Breast epithelium (tissue), 4 donors: ENCODE measurements at places on chromosomes 1 and 21. TPM values are rescaled to one million over a fixed set of nuclear protein-coding genes. Genes with fewer than 3 reads are reported as not detected.

PAX7 gene
- not detected for total RNA-seq

- no peak for DNase-seq
- no peak overlapping the region for H3K27ac ChIP-seq
- no peaks in the 10 kb centered on the region for H3K36me3 ChIP-seq
- H3K4me1 ChIP-seq = no peaks in the 10 kb centered on the region
- H3K27me3 ChIP-seq = no peaks in the 10 kb centered on the region
Measured at GRCh38 chr1:179550746-179551682, 24.7 kb downstream of the NPHS2 start.

DNA sequence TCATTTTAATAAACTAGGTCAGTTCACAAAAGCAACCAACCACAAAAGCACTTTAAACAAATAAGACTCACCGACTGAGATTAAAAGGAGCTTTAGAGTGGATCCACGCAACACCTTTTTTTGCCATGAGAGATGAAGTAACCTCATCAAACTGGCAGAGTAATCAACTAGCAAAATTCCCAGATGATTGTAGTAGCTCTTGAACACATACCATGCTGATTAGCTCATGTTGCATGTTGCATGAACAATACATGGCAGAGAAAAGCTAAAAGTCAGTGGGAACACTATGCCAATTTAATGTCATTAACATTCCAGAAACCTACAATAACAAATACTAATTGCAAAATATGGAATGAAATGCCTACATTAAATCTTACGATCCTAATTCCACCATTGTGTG is 4.1 kb downstream of the WARS2 start:
- peaks cover 4% of the 10 kb centered on the region for H3K4me1 ChIP-seq
- no peaks in the 10 kb centered on the region for H3K27me3 ChIP-seq
- no peaks in the 10 kb centered on the region for H3K36me3 ChIP-seq

GRCh38 chr21:43975469-43976098 is 36.5 kb upstream of the TRAPPC10 start:
- no peaks in the 10 kb centered on the region for H3K36me3 ChIP-seq
- no peaks in the 10 kb centered on the region for H3K4me1 ChIP-seq
- H3K27me3 ChIP-seq = no peaks in the 10 kb centered on the region
- H3K4me3 ChIP-seq = no peak overlapping the region

RGS1 gene
- 210 TPM for total RNA-seq

GADD45A gene
- 68.2 TPM for total RNA-seq

- no peaks in the 10 kb centered on the region for H3K27me3 ChIP-seq
- no peak for DNase-seq
- H3K4me3 ChIP-seq = no peak overlapping the region
- no peak overlapping the region for H3K27ac ChIP-seq
Measured at GRCh38 chr1:50658459-50659076, 235.3 kb upstream of the DMRTA2 start.

CZIB gene
- total RNA-seq = 69.8 TPM

CHRM3 gene
- total RNA-seq = 4.6 TPM

GRCh38 chr1:21175324-21175669 is 1.4 kb downstream of the EIF4G3 start:
- H3K27me3 ChIP-seq = no peaks in the 10 kb centered on the region
- H3K36me3 ChIP-seq = no peaks in the 10 kb centered on the region
- DNase-seq = no peak

LYPD8 gene
- 1.6 TPM for total RNA-seq

- H3K36me3 ChIP-seq = no peaks in the 10 kb centered on the region
- H3K27ac ChIP-seq = no peak overlapping the region
- peaks cover 10% of the 10 kb centered on the region for H3K27me3 ChIP-seq
- no peak for DNase-seq
Measured at GRCh38 chr1:3907031-3907534, 7.0 kb upstream of the C1orf174 start.

PRDX1 gene
- 313 TPM for total RNA-seq

KCNJ10 gene
- not detected for total RNA-seq

GRCh38 chr21:36522219-36522808 is 42.4 kb upstream of the CLDN14 start:
- H3K4me3 ChIP-seq = no peak overlapping the region
- no peaks in the 10 kb centered on the region for H3K27me3 ChIP-seq
- no peaks in the 10 kb centered on the region for H3K4me1 ChIP-seq
- H3K36me3 ChIP-seq = no peaks in the 10 kb centered on the region
- no peak for DNase-seq
- no peak overlapping the region for H3K27ac ChIP-seq

GRCh38 chr1:212567638-212568037 is 40.9 kb upstream of the ATF3 start:
- DNase-seq = no peak
- no peaks in the 10 kb centered on the region for H3K27me3 ChIP-seq
- no peak overlapping the region for H3K4me3 ChIP-seq
- no peaks in the 10 kb centered on the region for H3K4me1 ChIP-seq
- peak overlapping the region; percentile 87 for H3K27ac ChIP-seq
- H3K36me3 ChIP-seq = no peaks in the 10 kb centered on the region

DNA sequence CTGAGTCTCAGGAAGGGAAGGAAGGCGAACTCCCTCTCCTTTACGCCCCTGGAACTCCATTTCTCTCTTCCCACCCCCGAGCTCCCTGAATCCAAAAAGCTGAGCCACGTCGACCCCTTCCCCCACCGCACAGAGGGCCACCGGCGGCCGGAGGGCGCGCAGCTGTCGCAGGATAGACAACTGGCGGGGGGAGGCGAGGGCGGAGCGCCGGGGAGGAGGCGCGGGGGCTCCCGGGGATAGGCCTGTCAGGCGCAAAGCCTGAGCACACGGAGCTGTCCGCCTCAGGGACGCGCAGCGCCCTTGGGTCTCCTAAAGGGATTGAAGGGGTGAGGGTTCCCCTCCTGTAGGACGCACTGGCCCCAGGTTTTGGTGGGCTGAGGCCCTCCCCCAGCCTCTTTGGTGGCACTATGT is 752 bp upstream of the ACTA1 start:
- H3K27ac ChIP-seq = no peak overlapping the region
- H3K4me3 ChIP-seq = no peak overlapping the region
- H3K36me3 ChIP-seq = no peaks in the 10 kb centered on the region
- DNase-seq = no peak

GRCh38 chr1:116854716-116855115 is 55.0 kb upstream of the PTGFRN start:
- no peak overlapping the region for H3K27ac ChIP-seq
- no peaks in the 10 kb centered on the region for H3K27me3 ChIP-seq
- H3K4me1 ChIP-seq = no peaks in the 10 kb centered on the region
- H3K4me3 ChIP-seq = no peak overlapping the region

DNA sequence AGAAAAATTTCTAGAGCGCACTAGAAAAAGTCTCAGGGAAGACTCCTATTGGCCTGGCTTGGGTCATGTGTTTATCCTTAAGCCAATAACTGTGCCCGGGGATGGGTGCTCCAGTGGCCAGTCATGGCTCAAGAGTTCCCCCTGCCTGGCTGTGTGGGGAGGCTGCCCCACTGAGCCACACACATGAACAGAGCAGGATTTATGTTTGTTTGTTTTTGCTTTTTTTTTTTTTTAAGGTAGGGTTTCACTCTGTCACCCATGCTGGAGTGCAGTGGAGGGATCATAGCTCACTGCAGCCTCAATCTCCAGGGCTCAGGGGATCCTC is 21.8 kb downstream of the EDN2 start:
- DNase-seq = no peak
- no peaks in the 10 kb centered on the region for H3K36me3 ChIP-seq
- H3K27me3 ChIP-seq = no peaks in the 10 kb centered on the region
- no peaks in the 10 kb centered on the region for H3K4me1 ChIP-seq
- no peak overlapping the region for H3K27ac ChIP-seq

GRCh38 chr1:27592931-27593677 is 10.8 kb downstream of the AHDC1 start:
- DNase-seq = no peak
- H3K27me3 ChIP-seq = no peaks in the 10 kb centered on the region
- peaks cover 40% of the 10 kb centered on the region for H3K4me1 ChIP-seq
- peak overlapping the region; percentile 93 for H3K27ac ChIP-seq
- H3K36me3 ChIP-seq = no peaks in the 10 kb centered on the region
- H3K4me3 ChIP-seq = no peak overlapping the region

GRCh38 chr21:41289431-41289830 is 27.2 kb upstream of the FAM3B start:
- H3K27ac ChIP-seq = no peak overlapping the region
- DNase-seq = no peak
- no peaks in the 10 kb centered on the region for H3K27me3 ChIP-seq
- H3K4me1 ChIP-seq = no peaks in the 10 kb centered on the region
- no peak overlapping the region for H3K4me3 ChIP-seq
- no peaks in the 10 kb centered on the region for H3K36me3 ChIP-seq

DNA sequence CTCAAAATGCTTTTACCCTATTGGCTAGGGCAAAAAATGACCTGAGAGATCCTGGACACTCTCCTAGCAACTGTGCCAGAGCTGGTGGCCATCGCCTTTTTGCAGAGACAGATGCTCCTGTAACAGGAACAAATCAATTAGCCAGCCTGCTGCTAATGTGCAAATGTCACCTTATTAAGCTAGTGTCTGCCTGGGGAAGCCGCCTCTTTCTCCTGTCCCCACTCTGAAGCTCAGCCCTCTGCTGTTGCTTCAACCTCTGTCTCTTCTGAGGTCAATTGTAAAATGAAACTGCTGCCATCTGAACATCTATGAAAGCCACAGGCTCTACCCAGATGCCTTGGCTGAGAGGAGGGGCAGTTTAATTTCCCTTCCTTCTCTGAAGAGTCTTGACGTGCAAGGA is 85.5 kb upstream of the CACNA1E start:
- no peaks in the 10 kb centered on the region for H3K27me3 ChIP-seq
- H3K4me1 ChIP-seq = no peaks in the 10 kb centered on the region
- H3K27ac ChIP-seq = no peak overlapping the region

DNA sequence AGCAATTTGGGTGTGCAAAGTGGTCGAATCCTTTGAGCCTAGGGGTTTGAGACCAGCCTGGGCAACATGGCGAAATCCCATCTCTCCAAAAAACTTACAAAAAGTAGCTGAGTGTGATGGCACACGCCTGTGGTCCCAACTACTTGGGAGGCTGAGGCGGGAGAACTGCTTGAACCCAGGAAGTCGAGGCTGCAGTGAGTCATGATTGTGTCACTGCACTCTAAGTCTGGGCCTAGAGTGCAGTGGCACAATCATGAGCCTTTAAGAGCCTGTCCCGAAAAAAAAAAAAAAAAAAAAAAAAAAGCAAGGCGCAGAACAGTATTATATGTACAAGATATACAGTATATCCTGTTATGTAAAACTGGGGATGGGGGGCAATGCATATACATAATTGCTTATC is 25.1 kb upstream of the HTR1D start:
- H3K4me3 ChIP-seq = no peak overlapping the region
- no peaks in the 10 kb centered on the region for H3K36me3 ChIP-seq
- DNase-seq = no peak
- no peak overlapping the region for H3K27ac ChIP-seq
- H3K27me3 ChIP-seq = no peaks in the 10 kb centered on the region

DNA sequence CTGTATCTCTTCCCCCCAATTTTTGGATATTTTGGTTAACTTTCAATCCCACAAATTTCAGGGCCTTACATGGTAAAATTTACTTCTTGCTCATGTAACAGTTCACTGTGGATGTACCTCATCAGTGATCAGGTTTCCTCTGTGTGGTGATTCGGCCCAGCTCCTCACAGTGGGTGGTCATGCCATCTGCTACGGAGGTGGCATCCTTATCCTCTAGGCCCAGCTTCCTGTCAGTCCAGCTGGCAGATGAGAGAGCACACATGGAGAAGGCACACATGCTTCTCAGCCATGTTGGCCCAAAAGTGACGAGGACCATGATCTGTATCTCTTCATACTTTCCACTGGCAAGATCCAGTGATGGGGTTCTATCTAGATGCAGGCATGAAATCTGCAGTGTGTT is 27.2 kb downstream of the PCBP3 start:
- no peak overlapping the region for H3K27ac ChIP-seq
- DNase-seq = no peak

- H3K36me3 ChIP-seq = no peaks in the 10 kb centered on the region
- no peaks in the 10 kb centered on the region for H3K4me1 ChIP-seq
- H3K27me3 ChIP-seq = no peaks in the 10 kb centered on the region
- no peak overlapping the region for H3K27ac ChIP-seq
Measured at GRCh38 chr1:110749960-110750359, 75.2 kb upstream of the KCNA3 start.

SPRR2B gene
- total RNA-seq = not detected

GRCh38 chr1:224540535-224540934 is 75.6 kb upstream of the CNIH3 start:
- no peaks in the 10 kb centered on the region for H3K27me3 ChIP-seq
- no peak for DNase-seq
- H3K4me1 ChIP-seq = no peaks in the 10 kb centered on the region
- H3K4me3 ChIP-seq = no peak overlapping the region
- H3K36me3 ChIP-seq = no peaks in the 10 kb centered on the region

DNA sequence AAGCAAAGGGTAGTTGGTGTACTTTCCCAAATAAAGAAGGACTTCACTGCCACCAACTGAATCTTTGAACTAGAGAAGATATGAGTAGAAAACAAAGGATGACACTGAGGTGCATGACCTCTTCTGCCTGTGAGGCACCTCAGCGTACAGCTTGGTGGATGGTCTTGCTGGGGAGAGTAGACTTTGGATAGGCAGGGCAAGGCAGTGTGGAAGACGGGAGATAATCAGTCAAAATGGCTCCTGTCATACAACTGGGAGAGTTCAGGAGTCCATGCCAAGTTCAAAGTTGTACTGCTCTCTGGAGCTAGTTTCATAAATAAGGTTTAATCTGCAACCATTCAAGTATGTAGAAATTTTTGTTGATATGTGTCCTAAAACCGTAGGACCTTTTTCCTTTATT is 143.4 kb downstream of the BARHL2 start:
- DNase-seq = no peak
- no peaks in the 10 kb centered on the region for H3K27me3 ChIP-seq
- no peak overlapping the region for H3K4me3 ChIP-seq
- H3K27ac ChIP-seq = no peak overlapping the region
- H3K4me1 ChIP-seq = no peaks in the 10 kb centered on the region

- H3K27me3 ChIP-seq = no peaks in the 10 kb centered on the region
- H3K27ac ChIP-seq = no peak overlapping the region
- no peaks in the 10 kb centered on the region for H3K36me3 ChIP-seq
- H3K4me3 ChIP-seq = peak overlapping the region; percentile 47
- H3K4me1 ChIP-seq = no peaks in the 10 kb centered on the region
- no peak for DNase-seq
Measured at GRCh38 chr1:54996869-54997710, 1.6 kb upstream of the BSND start.

DNA sequence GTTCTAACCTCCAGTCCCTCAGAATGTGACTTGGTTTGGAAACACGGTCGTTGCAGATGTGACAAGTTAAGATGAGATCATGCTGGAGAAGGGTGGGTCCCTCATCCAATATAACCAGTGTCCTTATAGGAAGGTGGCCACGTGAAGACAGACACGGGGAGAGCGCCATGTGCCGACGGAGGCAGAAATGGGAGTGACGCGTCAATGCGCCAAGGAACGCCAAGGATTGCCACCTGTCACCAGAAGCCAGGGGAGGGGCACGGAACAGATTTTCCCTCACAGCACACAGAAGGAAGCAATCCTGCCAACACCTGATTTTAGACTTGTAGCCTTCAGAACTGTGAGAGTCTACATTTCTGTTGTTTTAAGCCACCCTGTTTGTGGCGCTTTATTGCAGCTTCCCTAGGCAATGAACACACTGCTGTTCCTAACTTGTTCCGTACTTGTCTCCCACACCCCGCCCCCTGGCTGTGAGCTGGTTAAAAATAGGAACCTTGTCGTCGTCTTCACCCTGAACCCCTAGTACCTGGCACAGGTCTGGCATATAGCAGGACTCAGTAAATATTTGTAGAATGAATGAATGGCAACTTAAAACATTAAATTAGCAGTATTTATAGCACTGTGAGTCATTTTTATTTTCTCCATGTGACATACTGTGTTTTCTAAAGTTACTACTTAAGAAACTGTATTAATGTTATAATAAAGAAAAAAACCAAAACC is 14.2 kb downstream of the RIMS3 start:
- no peak for DNase-seq
- H3K4me3 ChIP-seq = no peak overlapping the region
- no peaks in the 10 kb centered on the region for H3K36me3 ChIP-seq
- no peaks in the 10 kb centered on the region for H3K27me3 ChIP-seq
- no peak overlapping the region for H3K27ac ChIP-seq
